ENCODE measurements at places on chromosomes 2 and 18.

GRCh38 chr2:150319658-150320555 is 167.6 kb downstream of the RND3 start:
- DNase-seq = no peak

- DNase-seq = peak; percentile 94
Measured at GRCh38 chr2:157840568-157841156, 35.5 kb downstream of the ACVR1 start.

- no peak for DNase-seq
Measured at GRCh38 chr2:233556881-233557736, 9.5 kb downstream of the USP40 start.

DNA sequence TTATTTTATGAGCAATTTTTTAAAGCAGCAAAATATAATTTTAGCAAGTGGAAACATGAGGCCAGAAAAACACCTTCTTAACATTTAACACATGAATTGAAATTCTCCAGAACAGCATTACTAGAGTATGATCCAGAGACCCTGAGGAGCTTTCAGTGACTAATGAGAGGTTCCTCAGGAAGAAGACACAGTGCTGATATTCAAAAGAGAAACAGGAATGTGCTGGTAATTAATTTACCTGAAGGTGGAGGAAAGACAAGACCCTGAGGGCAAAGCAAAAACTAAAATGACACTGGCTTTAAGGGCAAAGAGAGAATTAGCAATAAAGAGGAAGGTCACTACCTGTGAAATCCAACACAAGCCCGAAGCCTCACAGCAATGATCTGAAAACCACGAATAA is 97.0 kb downstream of the CDH2 start:
- DNase-seq = no peak

DNA sequence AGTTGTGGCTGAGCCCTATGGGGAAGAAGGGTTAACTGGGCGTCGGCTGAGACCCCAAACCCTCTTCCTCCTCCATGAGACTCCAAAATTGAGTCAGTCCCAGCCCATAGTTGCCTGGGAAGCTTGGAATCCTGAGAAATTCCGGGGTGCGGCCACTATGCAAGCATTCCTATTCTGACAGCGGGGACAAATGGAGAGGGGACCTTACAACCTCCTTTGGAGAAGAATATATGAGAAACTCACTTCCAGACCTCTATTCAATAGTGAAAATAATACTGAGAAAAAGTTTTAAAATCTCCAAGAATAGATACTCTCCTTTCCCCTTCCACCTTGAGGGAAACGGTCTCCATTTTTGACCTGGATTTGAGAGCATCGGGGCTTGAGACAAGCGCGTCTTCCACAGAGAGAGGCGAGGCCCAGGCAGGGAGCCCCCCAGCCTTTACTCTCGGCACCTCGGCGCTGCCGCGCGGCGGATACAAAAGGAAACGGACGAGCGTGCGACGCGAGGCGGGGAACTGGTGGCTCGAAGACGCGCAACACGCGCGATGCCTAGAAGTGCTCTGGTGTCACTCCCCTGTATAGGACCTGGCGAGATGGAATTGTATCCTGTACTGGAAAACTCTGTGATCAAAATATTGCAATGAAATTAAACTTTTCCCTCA is 11.1 kb downstream of the NR4A2 start:
- DNase-seq = peak; percentile 51

Data from right lobe of liver (tissue), 6 donors.